ENCODE measurements at places on chromosomes 6 and 20. TPM values are rescaled to one million over a fixed set of nuclear protein-coding genes. Genes with fewer than 3 reads are reported as not detected.
A peak's percentile ranks its signal among the peaks of the same experiment; 100 is the strongest.

WFDC5 gene
- total RNA-seq = not detected

DNA sequence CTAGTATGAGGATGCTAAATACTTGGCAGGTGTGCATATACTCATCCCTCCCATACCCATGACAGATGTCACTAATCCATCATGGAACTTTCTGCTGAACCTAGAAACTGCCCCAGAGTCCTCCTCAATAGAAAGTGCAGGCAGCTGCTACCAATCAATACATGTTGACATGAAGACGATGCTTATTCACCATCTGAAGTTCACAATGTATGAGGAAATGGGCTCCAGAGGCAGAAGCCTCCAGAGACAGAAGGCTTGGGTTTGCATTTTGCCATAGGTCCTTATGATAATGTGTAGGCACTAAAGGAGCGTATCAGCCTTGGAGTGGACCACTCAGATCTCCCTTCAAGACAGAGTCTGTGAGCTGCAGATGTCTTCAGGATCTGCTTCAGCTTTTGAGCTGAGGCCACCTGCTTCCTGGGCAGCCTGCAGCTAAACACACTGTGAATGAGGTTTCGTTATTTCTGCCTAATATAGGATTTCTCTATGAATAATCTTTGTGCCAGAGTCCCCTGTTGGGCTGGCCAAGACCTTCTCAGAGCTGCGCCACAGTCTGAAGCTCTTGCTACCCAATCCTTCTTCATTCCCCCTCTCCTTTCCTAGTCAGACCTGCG lies 7.5 kb upstream of the KIAA1755 start:
- peaks cover 29% of the 10 kb centered on the region for H3K27me3 ChIP-seq
- no peaks in the 10 kb centered on the region for H3K4me1 ChIP-seq
- H3K36me3 ChIP-seq = no peaks in the 10 kb centered on the region

DNA sequence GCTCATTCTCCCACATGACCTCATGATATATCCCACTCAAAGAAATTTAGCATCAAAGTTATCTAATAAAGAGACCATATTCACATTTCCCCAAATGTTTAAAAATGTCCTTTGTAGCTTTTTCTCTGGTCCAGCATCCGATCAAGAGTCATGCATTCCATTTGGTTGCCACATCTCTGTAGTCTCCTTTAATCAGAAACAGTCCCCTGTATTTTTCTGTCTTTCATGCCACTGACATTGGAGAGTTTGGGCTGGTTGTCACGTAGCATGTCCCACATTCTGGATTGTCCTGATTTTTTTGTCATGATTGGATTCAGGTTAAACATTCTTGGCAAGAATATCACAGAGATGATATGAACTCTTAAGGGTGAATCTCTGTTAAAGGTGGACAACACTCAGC lies 55.7 kb downstream of the SNX5 start:
- H3K4me3 ChIP-seq = no peak overlapping the region
- no peak for DNase-seq
- no peaks in the 10 kb centered on the region for H3K36me3 ChIP-seq
- H3K4me1 ChIP-seq = peaks cover 3% of the 10 kb centered on the region
- H3K27me3 ChIP-seq = peaks cover 48% of the 10 kb centered on the region

HLA-DMB gene
- total RNA-seq = 14.7 TPM

DNA sequence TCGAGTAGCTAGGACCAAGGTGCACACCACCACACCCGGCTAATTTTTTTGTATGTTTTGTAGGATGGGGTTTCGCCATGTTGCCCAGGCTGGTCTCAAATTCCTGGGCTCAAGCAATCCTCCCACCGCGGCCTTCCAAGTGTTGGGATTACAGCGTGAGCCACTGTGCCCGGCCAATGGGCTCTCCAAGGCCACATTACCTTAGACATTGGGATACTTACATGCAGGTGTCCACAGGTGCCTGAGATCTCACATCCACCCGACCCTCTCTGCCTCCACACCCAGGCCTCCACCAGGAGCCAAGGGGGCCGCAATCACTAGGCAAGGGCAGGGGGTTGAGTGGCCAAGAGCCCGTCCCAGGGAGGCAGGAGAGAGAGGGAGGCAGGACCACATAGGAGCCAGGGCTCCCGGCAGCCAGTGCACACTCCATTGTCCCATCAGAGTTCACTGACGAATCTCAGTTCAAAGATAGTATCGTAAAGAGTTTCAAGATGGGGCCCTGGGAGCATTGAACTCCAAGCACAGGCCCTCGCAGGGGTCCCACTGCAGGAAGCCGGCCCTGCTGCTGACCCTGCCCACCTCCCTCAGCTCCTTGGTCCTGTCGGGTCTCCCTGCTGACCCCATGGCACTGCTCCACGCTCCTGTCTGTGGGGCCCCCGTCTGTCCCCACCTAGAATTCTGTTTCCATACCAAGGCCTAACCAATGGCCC lies 55.3 kb downstream of the SSR1 start:
- no peak overlapping the region for H3K4me3 ChIP-seq
- H3K4me1 ChIP-seq = peaks cover 8% of the 10 kb centered on the region
- no peaks in the 10 kb centered on the region for H3K36me3 ChIP-seq

DNA sequence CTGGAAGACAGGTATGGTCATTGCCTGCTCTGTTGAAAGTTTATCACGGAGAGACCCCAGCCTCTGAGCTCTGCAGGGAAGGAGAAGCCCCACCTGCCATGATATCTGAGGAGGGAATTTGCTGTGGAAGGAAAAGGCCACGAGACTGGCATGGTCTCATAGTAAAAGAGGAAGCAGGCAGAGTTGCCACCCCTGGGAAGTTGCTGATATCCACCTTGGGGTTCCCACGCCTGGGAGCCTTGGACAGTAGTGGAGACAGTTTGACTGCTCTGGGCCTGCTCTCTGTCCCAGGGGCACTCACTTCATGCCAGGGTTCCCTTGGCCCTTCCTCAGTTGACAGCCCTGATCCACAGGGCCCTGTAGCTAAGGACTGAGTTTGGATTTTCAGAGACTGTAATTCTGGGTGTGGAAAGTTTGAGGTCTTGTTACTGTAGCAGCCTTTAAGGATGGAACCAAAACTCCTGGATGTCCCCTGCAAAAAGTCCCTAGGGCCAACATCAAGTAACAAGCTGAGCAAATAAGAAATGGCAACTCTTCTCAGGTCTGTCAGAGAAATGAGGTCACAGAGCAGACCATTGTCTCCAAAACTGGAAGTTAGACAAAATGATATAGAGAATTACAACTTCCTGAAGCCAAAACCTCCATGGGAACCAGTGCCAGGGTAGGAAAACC lies 6.9 kb upstream of the SIRPB1 start:
- no peaks in the 10 kb centered on the region for H3K27me3 ChIP-seq
- DNase-seq = no peak
- peaks cover 54% of the 10 kb centered on the region for H3K36me3 ChIP-seq
- H3K4me3 ChIP-seq = no peak overlapping the region
- H3K4me1 ChIP-seq = peaks cover 49% of the 10 kb centered on the region

GRCh38 chr20:16462711-16463110 lies 110.5 kb downstream of the KIF16B start:
- H3K27ac ChIP-seq = no peak overlapping the region
- no peaks in the 10 kb centered on the region for H3K27me3 ChIP-seq
- peaks cover 2% of the 10 kb centered on the region for H3K36me3 ChIP-seq
- no peak overlapping the region for H3K4me3 ChIP-seq
- H3K4me1 ChIP-seq = no peaks in the 10 kb centered on the region

- no peak for DNase-seq
- no peak overlapping the region for H3K27ac ChIP-seq
- H3K4me3 ChIP-seq = no peak overlapping the region
- peaks cover 4% of the 10 kb centered on the region for H3K4me1 ChIP-seq
Observed at GRCh38 chr20:41205313-41205712, 68.0 kb downstream of the PLCG1 start.

DNA sequence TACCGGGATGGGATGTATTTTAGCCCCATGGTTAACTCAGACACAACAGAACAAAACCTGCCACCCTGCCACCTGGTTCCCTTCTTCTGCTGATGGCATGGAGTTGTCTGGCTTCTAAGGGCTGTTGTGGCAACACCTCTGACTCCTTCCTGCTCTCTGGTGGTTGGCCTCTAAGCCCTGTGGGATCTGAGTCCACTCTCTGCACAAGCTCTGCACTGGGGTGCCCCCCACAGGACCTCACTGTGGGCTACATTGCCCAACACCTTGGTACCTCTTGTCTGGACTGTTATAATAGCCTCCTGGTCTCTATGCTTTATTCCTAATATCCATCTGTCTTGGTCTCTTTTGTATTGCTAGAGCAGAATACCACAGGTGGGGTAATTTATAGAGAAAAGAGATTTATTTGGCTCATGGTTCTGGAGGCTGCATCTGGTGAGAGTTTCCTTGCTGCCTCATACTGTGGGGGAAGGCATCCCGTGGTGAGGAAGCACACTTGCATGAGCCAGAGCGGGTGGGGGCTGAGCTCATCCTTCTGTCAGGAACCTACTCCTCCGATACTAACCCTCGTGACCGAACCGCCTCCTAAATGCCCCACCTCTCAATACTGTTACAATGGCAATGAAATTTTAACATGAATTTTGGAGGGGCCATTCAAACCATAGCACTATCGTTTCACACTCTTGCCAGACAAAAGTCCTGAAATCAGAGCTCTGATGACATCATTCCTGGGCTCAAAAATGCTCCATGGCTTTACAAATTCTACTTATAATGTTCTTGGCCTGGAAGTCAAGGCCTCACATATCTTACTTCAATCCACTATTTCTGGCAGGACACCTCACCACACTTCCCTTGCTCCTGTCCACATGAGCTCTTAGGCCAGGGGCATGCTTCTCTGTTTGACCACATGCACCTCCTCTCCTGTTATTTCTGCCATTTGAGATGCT lies 127.2 kb downstream of the PAX1 start:
- H3K27ac ChIP-seq = no peak overlapping the region
- DNase-seq = no peak
- no peak overlapping the region for H3K4me3 ChIP-seq
- H3K36me3 ChIP-seq = no peaks in the 10 kb centered on the region

NELFE gene
- 61.3 TPM for total RNA-seq

NRN1 gene
- 49.8 TPM for total RNA-seq

- no peaks in the 10 kb centered on the region for H3K27me3 ChIP-seq
- peaks cover 28% of the 10 kb centered on the region for H3K4me1 ChIP-seq
- H3K27ac ChIP-seq = no peak overlapping the region
Observed at GRCh38 chr6:159988983-159989454, 20.1 kb downstream of the IGF2R start.

DNA sequence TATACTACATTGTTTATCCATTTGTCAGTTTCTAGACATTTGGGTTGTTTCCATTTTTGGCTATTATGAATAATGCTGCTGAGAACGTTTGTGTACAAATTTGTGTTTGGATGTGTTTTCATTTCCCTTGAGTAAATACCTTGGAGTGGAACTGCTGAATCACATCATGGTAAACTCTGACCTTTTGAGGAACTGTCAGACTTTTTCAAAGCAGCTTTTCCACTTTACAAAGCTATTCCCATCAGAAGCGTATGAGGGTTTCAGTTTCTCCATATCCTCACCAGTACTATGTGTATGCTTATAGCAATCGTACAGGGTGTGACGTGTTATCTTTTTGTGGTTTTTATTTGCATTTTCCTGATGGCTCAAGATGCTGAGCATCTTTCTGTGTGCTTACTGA lies 103.7 kb downstream of the MYO6 start:
- H3K4me1 ChIP-seq = no peaks in the 10 kb centered on the region
- no peak overlapping the region for H3K4me3 ChIP-seq
- no peak overlapping the region for H3K27ac ChIP-seq

- no peak overlapping the region for H3K4me3 ChIP-seq
- no peaks in the 10 kb centered on the region for H3K36me3 ChIP-seq
- DNase-seq = no peak
- peaks cover 18% of the 10 kb centered on the region for H3K27me3 ChIP-seq
Observed at GRCh38 chr6:129795261-129795660, 65.9 kb downstream of the TMEM244 start.

- no peak overlapping the region for H3K4me3 ChIP-seq
- H3K27ac ChIP-seq = no peak overlapping the region
- DNase-seq = no peak
- peaks cover 1% of the 10 kb centered on the region for H3K4me1 ChIP-seq
- H3K36me3 ChIP-seq = no peaks in the 10 kb centered on the region
Observed at GRCh38 chr6:155215906-155216305, 47.9 kb upstream of the CLDN20 start.

PHACTR3 gene
- not detected for total RNA-seq

DNA sequence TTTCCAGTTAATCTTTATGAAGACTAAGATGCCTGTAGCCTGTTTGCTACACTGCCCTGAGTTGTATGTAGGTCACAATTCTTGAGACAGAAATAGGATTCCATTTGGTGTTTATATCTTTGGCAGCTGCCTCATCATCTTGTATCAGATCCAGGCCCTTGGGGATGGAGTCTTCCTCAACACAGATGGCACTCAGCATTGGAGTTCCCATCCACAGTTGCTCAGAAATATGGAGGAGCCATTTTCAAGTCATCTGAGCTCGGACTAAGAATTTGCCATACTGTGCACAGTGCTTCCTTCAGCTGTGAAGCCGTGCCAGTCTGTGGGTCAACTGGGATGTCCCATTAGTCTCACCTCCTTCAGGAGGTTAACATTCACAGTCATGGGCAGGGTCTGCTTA lies 156.6 kb downstream of the ZDHHC14 start:
- DNase-seq = no peak
- H3K4me1 ChIP-seq = peaks cover 52% of the 10 kb centered on the region
- H3K27me3 ChIP-seq = peaks cover 2% of the 10 kb centered on the region
- H3K36me3 ChIP-seq = peaks cover 7% of the 10 kb centered on the region
- peak overlapping the region; percentile 63 for H3K27ac ChIP-seq

GRCh38 chr20:32037929-32038328 lies 14.1 kb upstream of the HCK start:
- H3K4me3 ChIP-seq = no peak overlapping the region
- no peaks in the 10 kb centered on the region for H3K36me3 ChIP-seq
- no peak for DNase-seq
- peaks cover 61% of the 10 kb centered on the region for H3K27me3 ChIP-seq
- H3K27ac ChIP-seq = no peak overlapping the region

PI3 gene
- total RNA-seq = not detected

RALY gene
- 190 TPM for total RNA-seq

- H3K4me3 ChIP-seq = no peak overlapping the region
- no peak overlapping the region for H3K27ac ChIP-seq
- no peaks in the 10 kb centered on the region for H3K27me3 ChIP-seq
- no peaks in the 10 kb centered on the region for H3K4me1 ChIP-seq
- H3K36me3 ChIP-seq = no peaks in the 10 kb centered on the region
Observed at GRCh38 chr6:66245231-66245630, 538.2 kb upstream of the EYS start.
